ENCODE measurements at places on chromosomes 16 and 17.

GRCh38 chr16:4169415-4169814, 53.2 kb upstream of the ADCY9 start:
- DNase-seq, result no peak

DNA sequence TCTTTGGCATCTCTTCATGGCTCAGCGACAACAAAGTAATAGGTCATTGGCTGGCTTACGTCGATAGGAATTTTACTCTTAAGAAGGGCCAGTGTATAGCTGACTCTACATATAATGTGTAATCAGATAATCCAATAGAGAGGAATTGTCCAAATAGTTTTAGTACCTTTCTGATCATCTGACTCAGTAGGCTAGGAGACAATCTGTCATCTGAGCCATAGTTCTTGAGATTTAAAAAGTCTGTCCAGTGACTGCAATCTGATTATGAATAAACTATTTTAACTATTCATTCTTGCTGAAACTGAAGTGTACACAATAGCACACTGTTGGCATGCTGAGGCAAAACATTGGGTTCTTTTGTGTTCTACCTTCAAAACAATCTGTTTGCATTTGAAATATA, 21.4 kb upstream of the NOL11 start:
- DNase-seq, result no peak

DNA sequence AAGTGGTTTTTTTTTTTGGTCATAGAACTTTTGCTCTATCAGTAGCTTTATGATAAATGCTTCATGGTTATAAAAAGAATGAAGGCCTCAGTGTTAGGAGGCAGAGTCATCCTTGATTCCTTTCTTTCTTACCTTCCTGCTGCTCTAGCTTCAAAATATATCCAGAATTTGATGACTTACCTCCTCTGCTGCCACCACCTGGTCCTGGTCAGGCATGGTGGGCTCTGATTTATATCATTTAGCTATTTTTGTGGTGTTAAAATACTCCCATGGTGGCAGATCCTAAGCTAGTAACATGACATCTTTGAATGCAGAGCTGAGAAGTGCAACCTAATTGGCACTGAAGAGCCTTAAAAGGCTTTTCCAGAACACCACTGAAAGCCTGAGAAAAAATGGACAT, 508.8 kb upstream of the CDH8 start:
- DNase-seq, result no peak

GRCh38 chr17:61054436-61054835, 345.2 kb upstream of the TBX2 start:
- DNase-seq, result no peak

- no peak for DNase-seq
These were observed 102.5 kb upstream of the MAF start for GRCh38 chr16:79703066-79703465.

GRCh38 chr17:58279016-58279711, 1.6 kb downstream of the MPO start:
- no peak for DNase-seq

GRCh38 chr16:22240023-22240710, 34.1 kb downstream of the EEF2K start:
- DNase-seq, result peak; percentile 48

- peak; percentile 97 for DNase-seq
These were observed at the start of gene NUPR1 for GRCh38 chr16:28538733-28539596. Gene NUPR1 (minus strand): TSS chr16:28538974. CDS start chr16:28538907, 67 bp downstream.

DNA sequence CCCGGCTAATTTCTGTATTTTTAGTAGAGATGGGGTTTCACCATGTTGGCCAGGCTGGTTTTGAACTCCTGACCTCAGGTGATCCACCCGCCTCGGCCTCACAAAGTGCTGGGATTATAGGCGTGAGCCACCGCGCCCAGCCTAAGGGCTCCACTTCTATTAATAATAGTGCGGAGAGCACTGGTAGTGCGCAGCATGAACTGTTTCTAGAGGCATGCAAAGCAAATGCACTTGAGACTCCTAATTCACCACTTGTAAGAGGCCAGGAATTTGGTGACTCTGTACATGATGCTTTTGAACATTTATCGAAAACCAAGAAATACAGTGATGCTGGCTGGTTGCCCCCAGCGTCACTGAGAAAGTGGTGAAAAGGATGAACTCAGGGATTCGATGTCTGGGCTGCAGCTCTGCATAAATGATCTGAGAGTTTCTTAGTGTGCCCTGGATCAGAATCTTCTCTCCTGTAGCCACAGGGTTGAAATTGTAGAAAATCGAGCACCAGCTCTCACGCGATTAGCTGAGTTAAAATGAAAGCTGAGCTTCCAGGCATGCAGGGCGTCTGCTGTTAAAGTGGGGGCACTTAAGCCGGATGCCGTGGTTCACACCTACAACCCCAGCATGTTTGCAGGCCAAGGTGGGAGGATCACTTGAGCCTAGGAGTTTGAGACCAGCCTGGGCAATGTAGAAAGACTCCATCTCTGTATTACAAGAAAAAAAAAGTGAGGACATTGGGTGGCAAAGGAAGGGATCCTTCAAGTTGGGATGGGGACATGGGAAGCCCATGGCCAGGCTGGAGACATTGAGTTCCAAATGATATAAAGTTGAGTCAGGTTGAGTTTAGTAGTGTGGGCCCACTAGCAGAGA, 4.8 kb downstream of the RNF213 start:
- DNase-seq, result no peak

DNA sequence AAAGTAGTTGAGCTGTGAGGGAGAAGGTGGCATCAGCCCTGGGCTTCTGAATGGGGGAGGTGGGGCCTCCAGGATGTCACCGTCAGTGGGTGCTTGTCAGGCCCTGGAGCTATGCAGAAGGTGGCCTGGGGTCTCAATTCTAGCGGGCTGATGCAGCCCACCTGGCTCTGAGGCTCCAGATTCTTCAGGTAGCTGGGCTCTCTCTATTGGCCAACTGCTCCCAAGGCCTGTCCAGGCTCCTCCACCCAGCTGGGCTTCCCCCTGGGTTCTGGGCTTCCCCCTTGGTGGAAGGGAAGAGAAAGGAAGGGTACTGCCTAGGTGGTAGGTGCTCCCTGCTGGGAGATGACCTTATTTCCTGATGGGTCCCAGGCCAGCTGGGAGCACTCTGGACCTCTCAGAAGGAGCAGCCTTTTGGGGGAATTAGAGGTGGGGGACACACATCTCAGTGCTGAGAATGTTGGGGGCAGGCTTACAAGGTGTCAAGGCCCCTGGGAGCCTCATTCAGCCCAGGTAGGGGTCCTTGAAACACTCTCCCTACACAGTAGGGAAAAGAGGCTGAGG, 1728.3 kb downstream of the TP53TG3F start:
- no peak for DNase-seq

- no peak for DNase-seq
These were observed 20.6 kb downstream of the CYB5B start for GRCh38 chr16:69444873-69445517.

DNA sequence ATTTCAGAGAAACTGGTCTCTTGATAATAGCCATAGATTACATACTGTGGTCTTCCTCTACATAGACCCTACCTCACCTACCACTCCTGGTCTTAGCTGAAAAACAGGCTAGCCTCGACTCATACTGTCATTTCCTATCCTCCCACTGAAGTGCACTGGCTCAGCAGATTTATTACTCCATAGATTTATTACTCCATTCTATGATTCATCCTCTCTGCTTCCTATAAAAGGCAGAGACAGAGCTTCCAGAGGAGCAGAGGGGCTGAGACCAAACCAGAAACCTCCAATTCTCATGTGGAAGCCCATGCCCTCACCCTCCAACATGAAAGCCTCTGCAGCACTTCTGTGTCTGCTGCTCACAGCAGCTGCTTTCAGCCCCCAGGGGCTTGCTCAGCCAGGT, at the start of gene CCL7:
TSS of gene CCL7 (plus strand) at position 253 of the 400 bp plus-strand sequence. CDS start at position 323, 70 bp downstream.
- no peak for DNase-seq

- DNase-seq, result no peak
These were observed 98.3 kb downstream of the MSI2 start for GRCh38 chr17:57354673-57355072.

DNA sequence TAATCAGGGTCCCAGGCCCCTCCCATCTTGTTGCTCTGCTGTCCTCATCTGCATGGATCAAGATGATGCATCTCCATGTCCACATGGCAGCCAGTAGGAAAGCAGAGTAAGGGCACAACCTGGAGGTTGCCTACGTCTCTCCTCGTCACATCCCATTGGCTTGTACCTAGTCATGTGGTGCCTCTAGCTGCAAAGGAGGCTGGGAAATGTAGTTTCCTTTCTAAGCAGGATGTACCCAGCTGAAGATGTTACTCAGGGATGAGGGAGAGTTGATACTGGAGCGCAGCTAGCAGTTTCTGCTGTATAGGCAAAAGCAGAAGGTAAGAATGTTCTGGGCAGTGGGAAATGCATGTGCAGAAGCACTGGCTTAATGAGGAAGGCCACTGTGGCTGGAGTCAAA, 20.8 kb downstream of the ABCC1 start:
- DNase-seq, result no peak

DNA sequence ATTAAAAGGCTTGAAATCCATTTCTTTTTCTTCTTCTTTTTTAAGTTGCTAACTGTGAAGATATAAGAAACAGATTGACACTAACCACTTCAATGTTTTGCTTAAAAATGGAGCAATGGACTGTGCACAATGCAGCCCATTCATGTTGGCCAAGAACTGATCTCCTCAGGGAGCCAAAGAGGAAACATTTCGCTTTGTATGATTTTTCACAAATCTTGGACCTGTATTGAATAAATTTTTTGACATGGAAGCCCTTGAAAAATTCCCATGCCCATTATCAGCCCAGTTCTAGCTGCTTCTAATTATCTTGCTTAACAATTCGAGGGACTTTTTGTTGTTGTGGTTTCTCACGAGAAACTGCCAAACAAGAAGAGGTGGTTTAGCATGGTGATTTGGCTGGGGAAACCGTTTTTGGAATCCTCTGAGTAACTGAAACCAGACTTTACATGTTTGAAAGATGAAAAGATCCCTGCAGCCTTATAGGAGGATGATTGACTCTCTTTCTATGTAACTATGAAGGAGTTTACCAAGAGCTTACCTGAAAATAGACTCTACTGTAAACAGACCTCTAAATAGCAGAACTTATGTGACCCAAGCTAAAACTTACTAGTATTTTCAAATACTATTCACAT, 1389.4 kb upstream of the GOT2 start:
- DNase-seq, result no peak

DNA sequence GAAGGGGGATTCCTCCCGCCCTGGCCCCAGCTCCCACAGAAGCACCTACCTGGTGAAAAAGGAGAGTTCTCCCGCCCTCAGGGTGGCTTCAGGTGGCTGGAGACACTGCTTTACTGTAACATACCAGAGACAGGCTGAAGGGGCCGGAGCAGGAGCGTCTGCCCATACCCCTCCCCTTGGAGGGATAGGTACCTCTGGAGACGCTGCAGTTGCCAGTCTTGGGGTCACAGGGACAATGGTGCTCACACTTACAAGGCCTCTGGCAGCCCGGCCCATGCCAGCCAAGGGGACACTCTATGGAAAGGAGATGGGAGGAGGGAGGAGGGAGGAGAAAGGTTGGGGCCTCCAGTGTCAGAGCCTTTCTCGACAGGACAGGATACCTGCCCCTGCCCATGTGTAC, 6.6 kb downstream of the NAGPA start:
- DNase-seq, result no peak

DNA sequence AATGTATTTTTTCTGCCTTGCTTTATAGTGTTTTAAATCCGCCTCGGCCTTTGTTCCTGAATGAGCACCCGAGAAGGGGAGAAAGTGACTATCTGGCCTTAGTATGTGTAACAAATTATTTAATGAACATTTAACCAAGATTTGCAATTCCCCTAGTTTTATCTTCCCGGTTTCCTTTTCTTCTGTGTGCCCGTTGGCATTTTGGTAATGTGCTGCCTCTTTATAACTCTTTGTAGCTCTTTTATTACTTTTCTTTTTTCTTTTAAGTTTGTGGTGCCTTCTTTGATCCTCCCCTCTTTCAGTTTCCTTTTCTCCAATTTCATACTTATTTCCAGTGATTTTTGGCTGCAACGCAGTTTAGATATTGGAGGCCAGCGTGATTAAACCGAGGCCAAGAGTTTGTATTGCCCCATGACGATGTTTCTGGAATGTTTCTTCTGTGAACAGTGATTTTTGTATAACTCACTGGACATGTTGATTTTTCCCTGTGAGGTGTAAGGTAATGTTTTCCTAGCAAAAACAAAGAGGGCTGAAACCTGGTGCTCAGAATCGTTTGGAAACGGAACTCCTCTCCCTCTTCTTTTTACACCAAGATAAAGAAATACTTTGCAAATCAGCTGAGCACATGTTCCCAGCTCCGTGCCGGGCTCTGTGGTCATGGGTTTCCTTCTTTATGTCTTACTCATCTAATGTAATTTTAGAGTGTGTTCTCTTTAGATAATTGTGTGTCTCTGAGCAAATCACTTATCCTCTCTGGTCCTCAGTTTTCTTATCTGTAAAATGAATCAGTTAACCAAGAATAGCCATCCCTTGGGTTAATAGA, 344.3 kb downstream of the WWOX start:
- no peak for DNase-seq

DNA sequence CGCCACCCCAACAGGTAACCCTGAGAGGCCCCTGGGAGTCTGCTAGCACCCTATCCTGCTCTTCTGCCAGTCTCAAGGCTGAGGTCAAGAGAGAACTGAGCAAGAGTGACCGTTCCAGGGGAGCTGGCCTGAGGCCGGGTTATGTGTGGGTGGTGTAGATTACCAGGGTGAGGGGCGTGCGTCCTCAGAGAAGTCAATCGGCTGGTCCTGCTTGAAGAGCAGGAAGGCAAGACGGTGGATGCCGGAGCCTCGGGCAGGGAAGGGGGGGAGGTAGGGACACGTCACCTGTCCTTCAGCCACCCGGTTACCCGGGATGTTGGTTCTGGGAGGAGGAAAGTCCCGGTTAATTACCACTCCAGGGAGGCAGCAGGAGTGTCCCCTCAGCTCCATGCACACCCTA, 2.6 kb upstream of the TRIM65 start:
- no peak for DNase-seq

DNA sequence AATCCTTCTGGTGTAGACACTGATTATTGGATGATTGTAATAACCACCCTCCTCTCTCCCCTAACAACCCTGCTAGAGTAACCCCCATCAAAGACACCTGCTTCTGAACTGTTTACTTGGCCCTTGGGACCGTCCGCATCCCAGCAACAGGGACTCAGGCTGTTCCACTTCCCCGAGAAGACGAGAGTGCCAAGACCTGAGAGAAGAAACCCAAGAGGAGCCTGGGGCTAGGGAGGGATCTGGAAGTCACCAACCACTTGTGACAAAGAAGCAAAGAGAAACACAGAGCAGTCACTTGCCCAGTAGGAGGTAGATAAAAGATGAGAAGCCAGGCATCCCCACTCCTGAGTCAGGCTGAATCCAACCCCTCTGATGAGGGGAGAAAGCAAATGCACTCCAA, 84.3 kb downstream of the CDH11 start:
- DNase-seq, result no peak

GRCh38 chr17:79005063-79005861, 4.3 kb downstream of the CANT1 start:
- no peak for DNase-seq

All from tibial nerve (tissue), 4 donors.